ENCODE measurements at places on chromosomes 1 and 21.

GRCh38 chr1:186887203-186887602, 58.5 kb downstream of the PLA2G4A start:
- no peak for DNase-seq

- no peak for DNase-seq
Measured at GRCh38 chr1:2091611-2092604, 41.7 kb downstream of the PRKCZ start.

DNA sequence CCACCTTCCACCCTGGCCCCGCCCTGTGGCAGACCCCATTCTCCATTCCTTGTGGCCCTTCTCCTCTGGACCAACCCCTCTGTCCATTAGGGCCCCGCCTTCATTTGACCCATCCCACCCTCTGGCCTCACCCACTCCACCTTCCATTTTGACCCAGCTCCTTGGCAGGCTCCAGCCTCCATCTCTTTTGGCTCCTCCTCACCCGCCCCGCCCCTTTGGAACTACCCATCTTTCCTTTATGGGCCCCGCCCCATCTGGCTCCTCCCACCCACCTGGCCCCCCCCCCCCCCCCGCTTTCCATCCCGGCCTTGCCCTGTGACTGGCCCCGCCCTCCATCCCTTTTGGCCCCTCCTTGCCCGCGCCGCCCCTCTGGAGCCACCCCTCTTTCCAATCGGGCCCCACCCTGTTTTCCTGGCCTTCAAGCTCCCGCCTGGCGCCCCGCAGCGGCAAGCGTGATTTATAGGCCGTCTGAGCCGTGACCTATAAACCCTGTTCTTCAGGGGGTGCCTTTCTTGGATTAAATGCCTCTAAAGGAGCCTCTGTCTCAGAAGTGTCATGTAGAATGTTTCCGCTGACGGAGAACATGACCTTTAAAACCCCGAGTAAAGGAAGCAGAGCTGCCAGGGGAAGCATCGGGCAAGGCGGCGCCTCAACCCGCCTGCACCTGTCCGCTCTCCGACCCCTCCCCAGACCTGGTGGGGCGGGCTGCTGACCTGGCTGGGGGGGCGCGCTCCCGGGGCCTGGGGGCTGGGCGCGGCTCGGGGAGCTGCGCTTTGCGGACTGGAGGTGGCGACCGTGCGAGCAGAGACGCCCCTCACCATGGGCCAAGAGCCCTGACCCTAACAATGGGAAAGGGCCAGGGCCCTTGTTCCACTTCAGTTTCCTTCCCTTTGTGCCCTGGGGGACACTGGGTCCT, 178.0 kb downstream of the CAMTA1 start:
- no peak for DNase-seq

- DNase-seq: no peak
Measured at GRCh38 chr1:8040586-8040985, 14.5 kb upstream of the ERRFI1 start.

GRCh38 chr1:29397256-29397590, 160.9 kb downstream of the PTPRU start:
- DNase-seq: no peak

- DNase-seq: no peak
Measured at GRCh38 chr1:185719021-185719420, 15.2 kb upstream of the HMCN1 start.

GRCh38 chr1:222034790-222035189, 292.9 kb upstream of the DUSP10 start:
- DNase-seq: no peak

DNA sequence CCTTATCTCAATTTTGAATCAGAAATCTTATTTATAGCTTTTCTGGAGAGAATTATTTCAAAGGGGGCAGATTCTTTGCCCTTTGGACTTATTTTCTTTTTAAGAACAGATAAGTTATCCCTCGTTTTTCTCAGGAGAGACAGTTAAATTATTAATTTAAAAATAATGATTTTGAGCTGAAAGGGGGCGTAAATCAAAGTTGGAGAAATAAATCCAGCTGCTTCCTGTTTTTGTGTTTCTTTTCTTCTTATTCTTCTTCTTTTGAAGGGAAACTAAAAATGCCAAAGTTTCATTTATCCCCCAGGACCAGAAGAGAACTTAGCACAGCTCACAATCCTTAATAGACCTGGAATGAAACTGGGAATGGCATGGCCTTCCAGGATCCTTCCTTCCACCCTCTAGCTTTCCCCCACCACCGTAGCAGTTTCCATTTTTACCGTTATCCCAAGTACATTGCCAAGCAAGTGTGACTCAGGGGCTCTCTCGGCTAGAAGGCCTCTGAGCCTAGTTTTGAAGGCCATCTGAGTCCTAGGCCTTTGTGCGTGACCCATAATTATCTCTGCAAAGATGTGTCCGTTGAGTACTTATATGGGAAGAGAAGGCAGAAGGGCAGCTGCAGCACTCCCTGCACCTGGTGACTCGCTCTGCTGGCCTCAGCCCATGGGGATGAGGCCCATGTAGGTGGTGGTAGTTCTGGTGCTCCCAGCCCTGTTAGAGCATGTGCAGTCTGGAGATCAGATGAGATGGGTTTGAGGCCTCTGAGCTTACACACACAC, 181.7 kb downstream of the ROR1 start:
- no peak for DNase-seq

- no peak for DNase-seq
Measured at GRCh38 chr1:103336408-103336807, 189.1 kb upstream of the RNPC3 start.

DNA sequence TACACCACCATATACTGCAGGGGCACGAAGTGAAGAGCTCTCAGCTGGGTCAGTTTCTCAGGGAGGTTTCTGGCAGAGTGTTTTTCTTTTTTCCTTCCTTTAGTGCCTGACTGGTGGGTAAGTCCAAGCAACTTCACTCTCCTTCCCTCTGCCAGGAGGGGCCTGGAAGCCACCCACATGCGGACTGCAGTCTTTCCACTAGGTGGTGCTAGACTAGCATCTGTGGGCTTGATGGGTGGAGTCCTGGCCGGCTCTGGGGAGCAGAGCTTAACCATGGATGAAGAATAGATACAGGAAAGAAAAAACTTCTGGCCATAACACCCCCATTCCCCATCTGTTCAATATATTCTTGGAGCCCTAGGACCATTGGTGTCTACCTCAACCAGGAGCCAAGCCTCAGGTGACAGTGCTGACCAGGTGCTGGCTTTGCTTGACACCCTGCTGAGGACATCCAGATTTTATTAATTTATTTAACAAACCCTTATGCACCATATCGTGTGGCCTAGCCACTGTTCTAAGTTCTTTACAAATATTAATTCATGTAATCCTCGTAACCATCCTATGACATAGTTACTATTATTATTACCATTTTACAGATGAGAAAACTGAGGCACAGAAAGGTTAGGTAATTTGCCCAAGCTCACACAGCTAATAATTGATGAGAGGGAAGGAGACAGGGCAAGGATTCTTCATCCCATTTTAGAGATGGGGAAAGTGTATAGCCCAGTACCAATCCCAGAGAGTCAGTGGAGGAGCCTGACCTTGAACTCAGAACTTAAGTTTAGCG, 126.7 kb upstream of the CSF3R start:
- no peak for DNase-seq

GRCh38 chr21:44439211-44439600, 16.1 kb upstream of the LRRC3 start:
- no peak for DNase-seq

DNA sequence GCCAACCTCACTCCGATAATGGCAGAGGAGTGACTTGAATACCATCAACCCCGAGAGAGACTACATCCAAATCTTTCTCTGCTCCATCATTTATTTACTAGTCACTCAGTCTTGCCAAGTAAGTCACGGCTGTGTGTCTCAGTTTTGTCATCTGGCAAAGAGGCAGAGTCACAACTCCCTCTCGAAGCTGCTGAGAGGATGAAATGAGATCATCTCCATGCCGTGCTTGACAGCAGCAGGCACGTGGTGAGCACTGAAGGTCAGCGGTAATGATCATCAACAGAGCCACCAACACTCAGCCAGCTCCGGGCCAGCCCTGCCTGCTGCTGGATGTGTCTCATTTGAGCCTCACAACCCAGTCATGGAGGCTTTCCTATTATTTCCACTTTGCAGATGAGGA, 19.9 kb downstream of the ALDH4A1 start:
- DNase-seq: no peak

Measured in activated CD4-positive, CD25-positive, alpha-beta regulatory T cell treated with anti-CD3 and anti-CD28 coated beads, Interleukin-2, amount 50 U/mL, for 16 hours (primary cell).